ENCODE measurements at places on chromosomes 6 and 20.
A peak's percentile ranks its signal among the peaks of the same experiment; 100 is the strongest.

- no peak for DNase-seq
Measured at GRCh38 chr6:15044146-15044882, 201.6 kb upstream of the JARID2 start.

DNA sequence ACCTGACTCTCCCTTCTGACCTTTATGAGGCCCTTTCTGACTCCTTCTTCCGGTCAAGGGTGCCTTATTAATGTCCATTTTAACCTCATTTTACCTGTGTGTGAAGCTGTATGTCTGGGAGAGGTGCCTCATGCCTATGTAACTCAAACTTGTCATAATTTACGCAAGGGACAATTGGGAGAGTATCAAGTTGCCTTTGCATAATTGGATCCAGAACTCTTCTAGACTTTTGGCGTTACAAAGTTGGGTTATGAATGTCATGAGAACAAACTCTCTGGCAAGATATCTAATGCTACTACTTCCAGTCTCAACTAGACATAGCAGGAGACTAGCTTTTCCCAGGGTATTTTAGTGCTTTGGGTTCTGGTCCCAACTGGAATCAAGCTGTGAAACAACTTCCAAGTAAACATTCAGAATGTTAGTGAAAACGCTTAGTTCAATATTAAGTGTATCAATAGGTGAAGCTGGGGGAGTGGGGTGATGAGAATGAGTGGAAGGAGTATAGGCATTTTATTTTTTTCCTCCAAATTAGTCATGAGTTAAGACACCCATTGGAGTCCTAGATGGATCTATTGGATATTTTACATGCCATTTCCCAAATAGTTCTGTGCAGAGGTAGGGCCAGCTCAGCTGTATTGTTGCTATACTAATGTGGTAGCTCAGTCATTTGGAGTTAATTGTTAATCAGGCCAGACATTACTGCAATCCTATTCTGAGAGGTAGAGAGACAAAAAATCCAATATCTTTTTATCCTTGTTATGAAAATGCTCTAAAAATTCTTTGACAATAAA is 159.9 kb downstream of the TFAP2B start:
- DNase-seq = no peak

GRCh38 chr20:50416269-50417022 is 93.7 kb upstream of the PTPN1 start:
- DNase-seq = no peak

- no peak for DNase-seq
Measured at GRCh38 chr6:78062993-78063392, 410.2 kb downstream of the MEI4 start.

- DNase-seq = no peak
Measured at GRCh38 chr6:5893295-5893694, 113.4 kb downstream of the NRN1 start.

DNA sequence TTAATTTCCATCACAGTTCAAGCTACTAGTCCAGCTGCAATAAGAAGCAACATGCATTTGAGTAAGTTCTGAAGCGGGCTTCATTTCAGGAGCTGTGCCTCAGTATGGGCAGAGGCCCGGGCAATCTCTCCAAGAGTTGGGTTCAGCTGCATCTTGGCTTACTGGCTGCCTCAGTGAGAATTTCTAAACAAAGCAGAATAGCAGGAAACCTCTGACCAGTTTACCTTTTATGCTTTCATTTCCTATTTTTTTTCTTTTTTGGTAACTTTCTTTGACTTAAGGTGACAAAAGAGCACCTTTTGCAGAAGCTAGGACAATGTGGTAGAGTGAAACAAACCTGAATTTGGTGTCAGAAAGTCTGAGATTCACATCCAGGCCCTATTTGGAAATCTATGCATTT is 51.0 kb upstream of the FBXO30 start:
- DNase-seq = no peak

DNA sequence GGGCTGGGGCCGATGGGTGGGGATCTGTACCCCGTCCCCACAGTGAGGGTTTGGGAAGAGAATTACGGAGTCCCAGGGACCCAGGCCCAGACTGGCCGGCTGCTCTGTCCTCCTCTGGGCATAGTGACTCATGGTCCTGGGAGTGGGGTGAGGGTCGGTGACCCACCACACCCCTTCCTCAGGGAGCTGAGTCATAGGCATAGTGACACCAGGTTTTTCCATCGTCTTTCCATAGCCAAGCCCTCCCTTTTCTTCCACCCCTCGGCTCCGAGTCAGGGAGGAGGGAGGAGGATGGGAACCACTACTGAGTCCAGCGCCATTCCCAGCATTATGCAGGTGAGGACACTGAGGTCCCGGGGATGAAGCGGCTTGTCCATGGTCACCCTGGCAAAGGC is 8.9 kb downstream of the CYP21A2 start:
- no peak for DNase-seq

- no peak for DNase-seq
Measured at GRCh38 chr6:71376830-71377229, 88.2 kb downstream of the OGFRL1 start.

- no peak for DNase-seq
Measured at GRCh38 chr20:59117526-59117925, 46.1 kb upstream of the ZNF831 start.

DNA sequence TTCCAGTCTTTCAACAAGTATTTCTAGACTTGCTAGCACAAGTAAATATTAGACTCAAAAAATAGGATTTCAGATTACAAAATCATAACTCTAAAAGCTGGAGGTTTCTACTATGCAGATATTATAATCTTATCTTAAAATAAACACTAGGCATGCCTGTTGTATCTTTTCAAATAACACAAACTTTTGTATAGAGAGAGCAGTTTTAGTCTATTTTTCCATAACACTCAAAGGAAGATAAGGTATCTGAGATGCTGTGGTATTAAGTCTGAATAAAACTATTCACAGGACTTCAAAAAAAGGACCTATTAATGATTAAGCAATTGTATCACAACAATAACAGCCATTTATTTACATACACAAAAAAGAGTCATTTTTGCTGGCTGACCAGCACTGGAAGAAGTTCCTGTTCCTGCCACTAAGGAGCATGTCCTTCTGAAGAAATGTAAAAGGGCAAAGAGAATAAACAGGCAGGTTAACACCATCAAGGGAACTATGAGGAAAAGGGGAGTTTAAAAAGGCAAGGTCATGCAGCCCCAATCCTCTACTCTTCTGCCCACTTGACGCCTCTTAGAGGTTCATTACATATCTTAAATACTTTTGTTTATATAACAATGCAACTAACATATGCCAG is 39.4 kb downstream of the REPS1 start:
- no peak for DNase-seq

DNA sequence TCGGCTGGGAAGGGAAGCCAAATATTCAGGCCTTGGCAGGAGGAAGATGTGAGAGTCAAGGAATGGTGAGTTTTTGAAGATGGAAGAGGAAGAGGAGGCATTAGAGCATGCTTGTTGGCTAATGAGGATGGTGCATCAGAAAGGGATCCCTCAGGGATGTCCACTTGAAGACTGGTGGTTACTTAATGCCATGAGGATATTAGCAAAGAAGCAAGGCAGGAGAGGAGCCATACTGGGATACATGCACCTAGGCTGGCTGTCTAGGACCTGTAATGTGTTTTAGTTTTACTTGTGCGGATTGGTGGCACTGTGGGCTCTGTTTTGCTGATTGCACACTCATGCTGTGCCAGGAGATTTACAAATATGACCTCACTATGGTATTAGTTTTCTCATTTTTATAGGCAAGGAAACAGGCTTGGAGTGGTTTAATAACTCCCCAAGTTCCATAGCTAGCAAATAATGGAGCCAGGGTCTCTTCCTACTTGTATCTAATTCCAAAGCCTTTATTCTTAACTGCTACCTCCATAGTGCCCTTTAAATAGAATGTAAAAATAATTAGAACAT is 37.8 kb downstream of the NCOA7 start:
- DNase-seq = no peak

DNA sequence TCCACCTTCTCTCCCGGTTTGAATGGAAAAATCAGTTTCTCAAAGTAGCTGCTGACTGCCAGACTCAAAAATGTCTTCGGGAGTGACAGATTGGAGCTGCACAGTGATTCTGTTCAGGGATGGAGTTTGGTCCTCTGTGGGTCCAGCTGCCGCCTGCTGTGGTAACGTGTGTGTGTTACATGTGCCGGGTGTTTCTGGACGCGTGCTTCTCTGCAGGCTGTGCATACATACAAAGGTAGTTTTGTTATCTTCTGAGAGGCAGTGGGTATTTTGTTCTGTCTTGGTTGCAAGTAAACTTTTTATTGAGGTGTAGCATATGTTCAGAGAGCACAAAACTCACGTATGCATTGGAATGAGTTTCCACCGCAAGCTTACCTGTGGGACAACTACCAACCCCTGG is 41.3 kb upstream of the NAA20 start:
- peak; percentile 7 for DNase-seq

GRCh38 chr6:12605888-12606345 is 110.7 kb upstream of the PHACTR1 start:
- no peak for DNase-seq

DNA sequence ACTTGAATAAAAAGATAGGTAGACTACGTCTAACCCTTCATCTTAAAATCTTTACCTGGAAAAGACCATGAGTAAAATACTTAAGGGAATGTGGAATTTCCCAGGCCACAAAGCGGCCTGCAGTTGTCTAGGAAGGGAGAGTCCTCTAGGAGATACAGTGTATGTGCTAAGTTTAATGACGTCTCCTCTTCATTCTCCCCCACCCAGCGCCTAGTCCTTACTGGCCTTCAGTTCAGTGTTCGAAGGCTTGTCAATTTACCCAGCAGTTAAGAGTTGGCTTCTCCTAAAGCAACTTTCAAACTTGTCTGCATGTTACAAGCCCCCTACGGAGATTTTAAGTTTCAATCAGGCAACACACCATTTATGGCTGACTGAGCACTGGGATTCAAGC is 35.2 kb downstream of the HFE start:
- no peak for DNase-seq

GRCh38 chr6:33073431-33073871 is at the start of gene HLA-DPA1:
HLA-DPA1 (minus strand) TSS chr6:33073649.
- no peak for DNase-seq

- no peak for DNase-seq
Measured at GRCh38 chr6:119881416-119881815, 531.9 kb upstream of the MAN1A1 start.

- DNase-seq = no peak
Measured at GRCh38 chr6:72911463-72912155, 289.7 kb downstream of the KCNQ5 start.

GRCh38 chr6:129135451-129135850 is 252.5 kb downstream of the LAMA2 start:
- DNase-seq = no peak

GRCh38 chr20:59816146-59816738 is 117.2 kb downstream of the SYCP2 start:
- no peak for DNase-seq

DNA sequence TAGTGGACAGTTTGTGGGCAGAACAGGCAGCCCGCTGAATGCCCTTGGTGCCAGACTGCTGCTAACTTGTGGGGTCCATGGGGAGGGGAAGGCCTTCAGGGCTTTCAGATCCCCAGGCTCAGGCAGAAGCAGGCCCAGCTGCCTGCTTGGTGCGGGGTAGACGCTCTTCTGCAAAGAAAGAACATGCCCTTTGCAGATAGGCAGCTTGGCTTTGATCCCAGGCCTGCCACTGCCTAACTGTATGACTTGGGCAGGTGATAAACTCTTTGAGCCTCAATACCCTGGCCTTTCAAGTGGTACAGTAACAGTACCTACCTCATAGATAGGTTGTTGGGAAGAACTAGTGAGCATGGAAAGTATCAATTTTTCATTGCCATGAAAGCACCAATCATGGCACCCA is 28.4 kb downstream of the CHMP4B start:
- DNase-seq = no peak

GRCh38 chr6:20892365-20892764 is 358.1 kb downstream of the CDKAL1 start:
- DNase-seq = no peak

- no peak for DNase-seq
Measured at GRCh38 chr6:158050107-158050735, 68.6 kb downstream of the SYNJ2 start.

- no peak for DNase-seq
Measured at GRCh38 chr6:63509652-63510352, 62.5 kb upstream of the LOC128125822 start.

- no peak for DNase-seq
Measured at GRCh38 chr6:28165563-28165962, 23.9 kb downstream of the ZKSCAN8 start.

GRCh38 chr6:150083839-150084238 is 14.9 kb upstream of the ULBP3 start:
- no peak for DNase-seq

DNA sequence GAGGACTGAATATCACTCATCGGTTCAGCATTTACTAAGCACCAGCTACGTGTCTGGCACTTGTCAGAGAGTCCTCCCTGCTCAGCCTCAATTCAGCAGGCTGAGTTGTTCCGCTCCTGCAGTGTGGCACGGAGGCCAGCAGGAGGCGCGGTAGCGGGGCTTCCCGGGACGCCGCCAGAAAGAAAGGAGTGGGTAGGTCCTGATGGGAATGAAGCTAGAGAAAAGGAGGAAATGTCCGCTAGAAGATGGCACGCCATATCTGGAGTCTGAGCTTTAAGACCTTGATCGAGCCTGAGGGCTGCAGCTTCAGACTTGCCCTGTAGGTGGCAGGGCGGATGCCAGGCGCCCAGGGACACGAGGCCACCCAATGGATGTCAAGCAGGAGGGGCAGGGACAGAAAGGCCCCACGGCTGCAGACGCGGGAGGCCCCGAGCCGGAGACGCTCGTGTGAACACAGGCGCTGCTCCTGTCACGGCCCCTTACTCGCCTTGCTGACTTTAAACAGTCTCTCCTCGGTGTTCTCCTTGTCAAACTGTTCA is 18.7 kb downstream of the SERPINB6 start:
- DNase-seq = no peak

DNA sequence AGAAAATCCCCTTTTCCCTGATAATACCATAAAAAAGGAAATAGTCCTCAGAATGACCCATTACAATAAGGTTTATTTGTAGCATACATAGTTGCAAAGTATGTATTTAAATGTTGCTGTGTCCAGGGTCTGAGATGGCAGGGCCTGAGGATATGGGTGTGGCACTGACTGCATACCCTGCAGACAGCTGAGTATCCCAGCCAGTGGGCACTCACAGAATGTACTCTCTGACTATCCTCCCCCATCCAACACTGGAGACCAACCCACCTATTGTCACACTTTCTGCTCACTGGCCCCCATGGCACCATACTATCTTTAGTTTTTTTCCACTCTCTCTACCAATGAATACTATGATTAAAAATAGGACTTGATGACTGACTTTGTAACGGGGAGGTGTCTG is 215.8 kb upstream of the FOXA2 start:
- DNase-seq = no peak

GRCh38 chr6:30287139-30287538 is 39.6 kb upstream of the TRIM39 start:
- no peak for DNase-seq

DNA sequence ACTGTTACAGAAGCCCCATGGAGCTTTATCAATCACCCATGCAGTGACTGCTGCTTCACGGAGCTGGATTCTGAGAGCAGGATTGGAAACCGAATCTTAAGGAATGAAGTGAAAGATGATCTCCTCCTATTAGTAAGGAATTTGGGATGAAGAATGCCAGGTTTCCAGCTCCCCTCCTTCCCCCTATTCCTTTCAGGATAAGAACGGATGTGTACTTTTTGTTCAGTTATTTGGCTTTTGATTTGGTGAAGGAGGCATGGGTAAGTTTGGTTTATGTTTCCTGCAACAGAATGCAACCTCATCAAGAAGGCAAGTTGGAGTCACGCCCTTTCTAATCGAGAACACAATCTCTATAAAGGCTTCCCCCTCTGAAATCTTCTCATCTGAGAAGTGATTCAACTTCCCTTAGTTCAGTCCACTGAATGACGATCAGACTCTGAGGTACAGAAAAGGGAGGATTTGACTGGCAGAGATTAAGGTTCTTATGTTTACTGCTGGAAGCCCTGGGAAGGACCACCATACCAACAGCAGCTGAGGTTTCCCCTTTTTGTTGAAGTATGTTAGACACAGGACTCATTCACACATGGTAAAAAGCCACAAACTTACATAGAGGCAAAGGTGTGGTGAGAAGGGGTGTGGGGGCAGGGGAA is 5.5 kb downstream of the ELMO2 start:
- DNase-seq = no peak
